Fibroblast of the aortic adventitia (primary cell): ENCODE measurements at places on chromosomes 2 and 18. TPM values are rescaled to one million over a fixed set of nuclear protein-coding genes. Genes with fewer than 3 reads are reported as not detected.
A peak's percentile ranks its signal among the peaks of the same experiment; 100 is the strongest.

SULT1C4 gene
- 0.33 TPM in 1 of 2 replicates, not detected in the other for total RNA-seq

DNA sequence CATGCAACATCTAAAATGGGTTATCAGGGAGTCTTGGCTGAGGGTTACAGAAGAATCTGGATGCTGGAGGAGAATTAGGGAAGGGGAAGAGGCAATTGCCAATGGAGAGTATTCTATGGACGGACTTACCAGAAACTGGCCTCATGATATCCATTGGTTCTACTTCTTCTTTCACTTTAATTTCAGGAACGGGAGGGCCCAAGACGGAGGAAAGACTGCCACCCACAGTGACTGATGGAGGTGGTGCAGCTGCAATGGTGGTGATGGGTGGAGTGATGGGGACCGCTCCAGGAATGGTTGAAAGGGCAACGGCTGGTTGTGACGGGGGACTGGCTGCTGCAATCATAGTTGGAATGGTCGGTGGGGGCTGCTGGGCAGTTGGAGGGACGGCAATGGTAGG is 69.1 kb upstream of the AMMECR1L start:
- no peak for DNase-seq

PRSS56 gene
- not detected in 2 replicates for total RNA-seq

GRCh38 chr2:98378901-98379300 is 32.6 kb downstream of the CNGA3 start:
- peak; percentile 78 for DNase-seq
